ENCODE measurements at places on chromosomes 3 and 15.

- no peak for DNase-seq
Measured at GRCh38 chr15:90072978-90073640, 29.2 kb downstream of the IDH2 start.

GRCh38 chr3:24224666-24225384, 269.8 kb downstream of the THRB start:
- DNase-seq = no peak

DNA sequence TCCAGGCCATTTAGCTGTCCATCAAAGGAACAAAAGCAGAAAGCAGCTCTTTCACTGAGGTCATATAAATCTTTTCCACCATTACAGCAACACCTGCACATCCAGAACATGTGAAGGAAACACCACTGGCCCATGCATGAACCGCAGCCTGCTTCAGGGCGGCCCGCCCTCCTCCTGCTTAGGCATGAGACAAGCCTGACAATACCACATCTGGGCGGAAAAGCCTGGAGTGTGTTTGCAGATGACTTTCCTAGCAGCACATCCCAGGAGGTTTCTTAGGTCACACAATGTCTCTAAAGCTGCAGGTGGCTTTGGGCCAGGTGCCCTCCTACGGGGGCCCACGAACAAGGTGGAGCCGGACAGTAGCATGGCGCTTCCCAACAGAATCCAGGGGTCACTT, 19.6 kb downstream of the CYFIP1 start:
- DNase-seq = no peak

DNA sequence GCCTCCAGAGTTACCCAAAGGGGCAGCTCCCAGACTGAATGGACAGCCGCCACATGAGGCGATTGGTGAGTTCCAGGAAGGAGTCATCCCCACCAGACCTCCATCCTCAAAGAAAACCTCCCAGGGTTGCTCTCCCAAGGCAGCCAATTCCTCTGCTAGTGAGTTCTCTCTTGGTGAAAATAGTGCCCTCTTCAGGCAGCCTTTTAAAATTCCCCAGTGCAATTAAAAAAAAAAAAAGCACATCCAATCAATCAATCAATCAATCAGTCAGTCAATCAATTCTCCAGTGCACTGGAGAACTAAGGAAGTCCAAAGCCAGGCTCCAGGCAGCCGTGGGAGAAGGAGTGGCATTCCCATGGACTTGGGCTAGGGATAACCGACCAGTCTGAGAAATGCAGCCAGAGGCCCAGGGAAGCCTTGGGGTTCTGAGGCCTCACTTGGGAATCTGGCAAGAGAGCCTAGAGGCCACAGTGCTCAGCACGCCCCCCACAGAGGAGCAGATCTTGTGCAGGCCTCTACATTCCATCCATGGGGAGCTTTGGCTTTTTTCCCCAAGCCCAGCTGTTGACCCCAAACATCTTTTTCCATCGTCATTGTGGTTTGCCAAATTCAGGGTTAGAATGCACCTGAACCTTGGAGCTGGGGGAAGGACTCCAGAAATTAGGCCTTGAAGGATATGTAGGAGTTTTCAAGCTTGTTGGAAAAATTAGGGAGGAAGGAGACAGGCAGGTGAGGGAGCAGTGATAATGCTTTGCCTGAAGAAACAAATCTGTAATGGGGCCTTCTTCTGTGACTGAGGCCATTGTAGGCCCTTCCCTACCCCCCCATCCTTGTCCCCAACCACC, 4.8 kb downstream of the PAQR5 start:
- DNase-seq = no peak

GRCh38 chr3:171066206-171066605, 39.7 kb upstream of the SLC2A2 start:
- no peak for DNase-seq

DNA sequence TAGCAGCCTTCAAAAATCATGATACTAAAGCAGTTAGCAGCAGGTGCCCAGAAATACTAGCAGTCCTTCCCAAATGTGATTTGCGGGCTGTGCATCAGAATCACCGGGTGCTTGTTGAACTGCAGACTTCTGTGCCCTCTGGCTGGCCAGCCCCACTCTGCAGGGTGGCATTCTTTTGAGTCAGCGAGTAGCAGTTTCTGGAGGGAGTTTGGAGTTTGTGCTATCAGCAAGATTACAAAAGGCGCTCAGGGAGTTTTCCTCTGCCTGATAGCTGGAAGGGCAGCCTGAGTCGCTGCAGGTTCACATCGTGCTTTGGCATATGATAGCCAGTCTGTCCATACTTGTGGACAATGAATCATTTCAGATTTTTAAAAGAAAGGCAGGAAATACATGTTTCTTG, 57.6 kb downstream of the CLDN11 start:
- no peak for DNase-seq

DNA sequence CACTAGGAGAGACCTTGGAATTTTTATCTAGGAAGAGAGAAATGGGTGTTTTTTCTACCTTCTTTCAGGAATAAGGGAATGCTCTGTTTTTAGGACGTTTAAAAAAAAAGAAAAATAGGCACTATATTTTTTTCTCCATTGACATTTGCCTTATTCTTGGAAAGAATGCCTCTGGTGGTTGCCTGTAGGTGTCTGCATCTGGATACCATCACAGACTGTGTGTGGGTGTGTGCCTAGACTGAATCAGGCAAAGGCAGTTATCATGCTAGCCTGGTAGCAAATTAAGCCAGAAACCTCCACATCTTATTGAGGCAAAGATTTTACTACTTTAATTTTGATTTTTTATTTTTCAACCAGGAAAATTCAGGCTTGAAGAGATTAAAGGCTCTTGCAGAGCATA, 513.6 kb upstream of the KCNMB2 start:
- DNase-seq = no peak
